LoVo (cell line): ENCODE measurements at places on chromosomes 7 and 10.

DNA sequence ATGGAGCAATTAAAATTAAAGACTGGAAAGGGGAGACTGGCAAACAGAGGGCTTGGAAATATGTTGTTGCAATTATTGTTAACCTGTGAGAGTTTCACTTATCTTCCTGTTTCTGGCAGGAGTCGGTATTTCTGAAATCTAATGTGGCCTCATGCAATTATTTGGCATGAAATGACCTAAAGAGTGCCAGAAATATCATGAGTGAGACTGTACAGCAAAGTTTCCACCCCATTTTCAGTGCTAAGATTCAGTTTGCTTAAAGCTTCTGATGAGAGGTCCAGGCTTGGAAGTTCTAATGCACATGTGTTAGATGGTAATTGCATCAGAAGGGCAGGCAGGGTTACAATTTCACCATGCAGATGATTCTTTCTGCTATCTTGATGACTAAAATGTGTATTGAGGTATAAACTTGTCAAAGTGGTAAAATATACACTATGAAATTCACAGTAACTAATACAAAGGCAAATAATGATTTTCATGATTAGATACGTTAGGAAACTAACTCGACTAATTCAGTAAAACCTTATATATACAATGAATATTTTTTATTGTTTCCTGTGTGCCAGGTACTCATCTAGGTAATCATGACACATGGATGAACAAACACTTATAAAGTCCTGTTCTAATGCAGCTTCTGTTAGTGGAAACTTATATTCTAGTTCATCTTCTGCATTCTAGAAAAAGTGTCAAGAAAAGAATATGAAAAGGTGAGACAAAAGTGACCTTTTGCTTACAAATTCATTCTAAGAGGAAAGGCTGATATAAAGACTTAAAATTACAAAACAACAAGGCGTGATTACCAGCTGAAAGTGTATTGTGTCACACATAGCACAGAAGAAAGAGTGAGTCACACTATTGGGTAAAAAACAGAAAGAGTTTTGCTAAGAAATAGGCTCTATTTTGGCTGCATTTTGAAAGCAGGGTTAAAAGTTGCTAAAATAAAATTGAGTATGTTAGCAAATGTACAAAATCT is 533.4 kb upstream of the SEMA3D start:
- peak; percentile 15 for DNase-seq

DNA sequence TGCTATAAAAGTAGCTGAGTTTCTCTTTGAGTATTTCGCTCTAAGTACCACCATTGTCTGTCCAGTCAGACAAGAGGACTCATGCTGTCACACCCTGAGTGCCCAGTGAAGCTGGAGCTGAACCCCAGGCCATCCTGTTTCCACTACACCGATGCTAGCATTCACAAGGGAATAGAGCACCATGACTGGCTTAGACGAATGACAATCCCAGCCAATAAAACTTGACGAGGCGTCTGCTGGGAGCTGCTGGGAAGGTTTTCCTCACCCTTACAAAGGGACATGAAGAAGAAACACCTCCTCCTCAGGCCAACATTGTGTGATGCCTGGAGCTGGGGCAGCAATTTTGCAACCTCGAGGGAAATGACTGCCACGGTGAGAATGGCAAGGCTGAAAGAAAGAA is 17.5 kb upstream of the SLIT1 start:
- DNase-seq, result no peak

- DNase-seq, result no peak
These were observed 18.6 kb downstream of the RABGEF1 start for GRCh38 chr7:66758950-66759628.

GRCh38 chr7:50591098-50591479 is 25.9 kb upstream of the DDC start:
- DNase-seq, result no peak

- DNase-seq, result no peak
These were observed 30.6 kb upstream of the GALNTL5 start for GRCh38 chr7:151925446-151926335.

- DNase-seq, result peak; percentile 64
These were observed 26.9 kb downstream of the ASAH2 start for GRCh38 chr10:50224330-50224952.

DNA sequence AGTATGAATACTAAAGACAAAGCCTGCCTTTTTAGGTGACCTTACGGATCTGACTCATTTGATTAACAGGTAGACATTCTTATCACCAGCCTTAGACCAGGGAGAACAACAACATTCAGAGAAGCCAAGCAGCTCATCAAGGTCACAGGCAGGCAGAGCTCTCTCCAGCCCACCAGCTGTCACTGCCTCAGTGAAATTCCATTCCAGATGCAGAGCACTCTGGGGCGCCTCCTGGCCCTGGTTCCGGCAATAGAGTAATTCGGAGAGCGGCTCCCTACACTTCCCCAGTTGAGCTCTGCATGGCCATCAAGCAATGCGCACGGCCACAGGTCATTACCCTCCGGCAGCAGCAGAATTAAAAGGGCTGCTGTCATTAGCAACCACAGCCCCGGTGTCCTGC is 164.7 kb downstream of the TCERG1L start:
- DNase-seq, result no peak

DNA sequence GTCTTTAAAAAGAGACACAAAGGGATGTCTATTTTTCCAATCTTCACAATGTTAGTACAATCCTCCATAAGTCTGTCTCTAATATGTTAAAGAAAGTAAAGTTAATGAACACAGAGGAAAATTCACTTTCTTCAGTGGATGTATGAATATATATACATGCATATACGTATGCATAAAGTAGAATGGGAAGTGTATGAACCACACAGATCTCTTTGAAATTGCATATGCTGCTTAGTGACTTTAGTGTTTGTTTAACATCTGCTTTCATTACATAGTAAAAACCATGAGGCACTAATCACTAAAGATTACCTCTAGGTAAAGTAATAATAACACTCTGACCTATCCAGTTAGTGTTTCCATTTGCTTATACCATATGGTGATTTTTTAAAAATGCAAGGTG is 451.2 kb downstream of the SEMA3D start:
- DNase-seq, result no peak

DNA sequence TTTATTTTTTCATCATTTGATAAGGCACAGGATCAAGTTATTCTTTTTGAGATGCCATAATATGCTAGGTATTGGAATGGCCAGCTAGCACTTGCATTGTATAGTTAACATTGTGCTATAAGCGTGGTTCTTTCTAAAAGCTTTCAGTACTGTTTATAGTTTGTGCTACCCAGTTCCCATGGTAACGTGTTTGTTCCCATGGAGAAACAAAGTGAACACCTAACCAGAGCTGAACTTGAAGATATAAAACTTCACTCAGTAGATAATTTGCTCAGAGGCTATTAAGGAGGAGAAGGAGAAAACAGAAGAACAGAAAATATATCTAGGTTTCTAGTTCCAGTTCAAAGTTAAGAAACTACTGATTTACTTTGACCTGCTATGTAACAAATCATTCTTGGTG is 23.6 kb upstream of the ITGB8 start:
- no peak for DNase-seq

DNA sequence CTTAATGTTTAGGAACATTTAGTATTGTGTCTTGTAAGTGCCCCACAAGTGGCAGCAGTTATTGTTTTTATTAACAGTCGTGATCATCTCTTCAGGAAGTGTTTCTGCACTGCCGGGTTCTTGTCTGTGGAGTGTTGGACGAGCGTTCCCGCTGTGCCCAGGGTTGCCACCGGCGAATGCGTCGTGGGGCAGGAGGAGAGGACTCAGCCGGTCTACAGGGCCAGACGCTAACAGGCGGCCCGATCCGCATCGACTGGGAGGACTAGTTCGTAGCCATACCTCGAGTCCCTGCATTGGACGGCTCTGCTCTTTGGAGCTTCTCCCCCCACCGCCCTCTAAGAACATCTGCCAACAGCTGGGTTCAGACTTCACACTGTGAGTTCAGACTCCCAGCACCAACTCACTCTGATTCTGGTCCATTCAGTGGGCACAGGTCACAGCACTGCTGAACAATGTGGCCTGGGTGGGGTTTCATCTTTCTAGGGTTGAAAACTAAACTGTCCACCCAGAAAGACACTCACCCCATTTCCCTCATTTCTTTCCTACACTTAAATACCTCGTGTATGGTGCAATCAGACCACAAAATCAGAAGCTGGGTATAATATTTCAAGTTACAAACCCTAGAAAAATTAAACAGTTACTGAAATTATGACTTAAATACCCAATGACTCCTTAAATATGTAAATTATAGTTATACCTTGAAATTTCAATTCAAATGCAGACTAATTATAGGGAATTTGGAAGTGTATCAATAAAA is 22.2 kb downstream of the PLA2G12B start:
- DNase-seq, result no peak

GRCh38 chr10:20890491-20891337 is 6.4 kb downstream of the NEBL start:
- no peak for DNase-seq

- no peak for DNase-seq
These were observed 535.6 kb downstream of the CNTNAP2 start for GRCh38 chr7:146652176-146652575.

GRCh38 chr7:2705371-2706096 is 17.5 kb downstream of the AMZ1 start:
- no peak for DNase-seq

- no peak for DNase-seq
These were observed 205.4 kb upstream of the ADO start for GRCh38 chr10:62599161-62599560.

- DNase-seq, result no peak
These were observed 129.1 kb downstream of the PRKG1 start for GRCh38 chr10:51203359-51203758.

- no peak for DNase-seq
These were observed 146.0 kb upstream of the NAMPT start for GRCh38 chr7:106430535-106431455.

DNA sequence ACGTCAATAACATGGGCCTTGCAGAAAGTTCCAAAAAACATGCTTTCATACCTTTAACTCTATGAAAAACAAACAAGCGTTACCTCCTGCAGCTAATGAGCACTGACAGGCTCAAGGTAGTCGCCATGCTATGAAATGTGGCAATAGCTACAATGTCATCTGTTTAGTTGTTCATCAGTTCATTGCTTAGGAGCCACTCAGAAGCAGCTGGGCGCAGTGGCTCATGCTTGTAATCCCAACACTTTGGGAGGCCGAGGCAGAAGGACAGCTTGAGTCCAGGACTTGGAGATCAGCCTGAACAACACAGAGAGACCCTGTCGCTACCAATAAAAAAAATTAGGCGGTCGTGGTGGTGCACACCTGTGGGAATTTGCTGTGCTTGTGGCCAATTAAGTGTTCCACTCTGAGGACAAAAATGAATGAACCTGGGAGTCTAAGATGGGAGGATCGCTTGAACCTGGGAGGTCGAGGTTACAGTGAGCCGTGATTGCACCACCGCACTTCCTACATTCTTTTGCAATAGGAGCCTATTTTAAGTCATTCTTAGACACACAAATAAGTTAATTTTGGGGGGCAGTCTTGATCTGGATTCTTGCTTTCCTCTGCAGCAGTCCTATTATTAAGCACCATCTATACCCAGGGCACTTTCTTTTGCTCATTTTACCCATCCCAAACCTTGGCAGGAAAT is 276.2 kb upstream of the KLF14 start:
- DNase-seq, result no peak

GRCh38 chr7:19203686-19204085 is 58.5 kb upstream of the FERD3L start:
- no peak for DNase-seq

GRCh38 chr7:8507566-8507965 is 74.2 kb downstream of the NXPH1 start:
- DNase-seq, result no peak

- DNase-seq, result peak; percentile 89
These were observed 287.2 kb upstream of the MKLN1 start for GRCh38 chr7:131040467-131040932.

- no peak for DNase-seq
These were observed 3.5 kb downstream of the OAT start for GRCh38 chr10:124415210-124415609.

GRCh38 chr7:80485721-80486120 is 26.1 kb downstream of the GNAT3 start:
- DNase-seq, result no peak

DNA sequence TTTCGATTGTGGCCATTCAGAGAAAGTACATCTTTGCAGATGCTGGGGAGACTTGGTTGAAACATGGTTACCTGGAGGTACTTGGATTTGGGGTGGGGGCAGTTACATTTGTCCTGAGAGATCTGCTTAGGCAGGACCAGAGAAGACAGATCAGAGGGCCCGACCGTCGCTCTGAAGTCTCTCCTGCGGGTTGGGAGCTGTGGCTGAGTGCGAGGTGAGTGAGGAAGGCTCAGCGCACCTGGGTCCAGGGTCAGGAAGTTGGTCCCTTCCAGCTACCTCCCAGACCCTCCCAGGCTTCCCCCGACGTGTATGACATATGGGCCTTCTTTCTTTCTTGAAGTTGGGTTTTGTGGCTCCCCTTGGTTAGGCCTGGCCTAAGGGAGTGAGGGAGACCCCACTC is 56.3 kb downstream of the LHPP start:
- DNase-seq, result no peak

DNA sequence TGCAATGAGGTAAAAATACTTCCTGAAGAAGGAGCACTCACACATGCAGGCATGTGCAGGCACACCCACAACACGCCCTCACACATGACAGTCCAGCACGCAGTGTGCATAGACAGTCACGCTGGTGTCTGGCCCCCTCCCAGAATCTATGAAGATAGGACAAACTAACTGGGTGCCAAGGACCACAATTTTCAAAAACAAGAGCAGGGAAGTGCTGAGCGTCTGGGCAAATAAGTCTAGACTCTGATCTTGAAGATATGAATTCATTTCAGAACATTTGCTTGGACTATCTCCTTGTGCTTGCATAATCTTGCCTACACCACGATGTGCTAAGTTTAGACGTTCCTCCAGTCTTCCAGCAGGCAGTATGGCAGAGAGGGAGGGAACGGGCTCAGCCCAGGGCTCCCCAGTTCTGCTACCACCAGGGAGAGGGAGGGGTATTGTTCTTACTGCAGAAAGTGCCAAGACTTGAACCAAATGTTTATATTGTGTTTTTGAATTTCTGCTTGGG is 276.5 kb upstream of the KLF6 start:
- no peak for DNase-seq
